ENCODE measurements at places on chromosomes 2 and 18. TPM values are rescaled to one million over a fixed set of nuclear protein-coding genes. Genes with fewer than 3 reads are reported as not detected.

- DNase-seq = no peak
Observed at GRCh38 chr2:33377048-33377447, 99.4 kb upstream of the RASGRP3 start.

- DNase-seq = no peak
Observed at GRCh38 chr18:62070302-62070701, 116.6 kb downstream of the PIGN start.

GRCh38 chr2:73215254-73215653, 1.2 kb downstream of the SMYD5 start:
- no peak for DNase-seq

- no peak for DNase-seq
Observed at GRCh38 chr18:59048378-59048777, 91.3 kb upstream of the SEC11C start.

Gene TEKT4
- not detected for total RNA-seq

Gene METTL8
- total RNA-seq = 10.8 TPM

Gene DLX2
- 0.29 TPM for total RNA-seq
